IMR-90 (cell line): ENCODE measurements at places on chromosomes 11 and 22. TPM values are rescaled to one million over a fixed set of nuclear protein-coding genes. Genes with fewer than 3 reads are reported as not detected.

The CREBZF gene
- total RNA-seq = 12.5 and 24.4 TPM in 2 replicates

The TYR gene
- total RNA-seq = not detected in 2 replicates

The MPEG1 gene
- not detected in 2 replicates for total RNA-seq

The INPP5J gene
- total RNA-seq = 0.28 and 0.36 TPM in 2 replicates

DNA sequence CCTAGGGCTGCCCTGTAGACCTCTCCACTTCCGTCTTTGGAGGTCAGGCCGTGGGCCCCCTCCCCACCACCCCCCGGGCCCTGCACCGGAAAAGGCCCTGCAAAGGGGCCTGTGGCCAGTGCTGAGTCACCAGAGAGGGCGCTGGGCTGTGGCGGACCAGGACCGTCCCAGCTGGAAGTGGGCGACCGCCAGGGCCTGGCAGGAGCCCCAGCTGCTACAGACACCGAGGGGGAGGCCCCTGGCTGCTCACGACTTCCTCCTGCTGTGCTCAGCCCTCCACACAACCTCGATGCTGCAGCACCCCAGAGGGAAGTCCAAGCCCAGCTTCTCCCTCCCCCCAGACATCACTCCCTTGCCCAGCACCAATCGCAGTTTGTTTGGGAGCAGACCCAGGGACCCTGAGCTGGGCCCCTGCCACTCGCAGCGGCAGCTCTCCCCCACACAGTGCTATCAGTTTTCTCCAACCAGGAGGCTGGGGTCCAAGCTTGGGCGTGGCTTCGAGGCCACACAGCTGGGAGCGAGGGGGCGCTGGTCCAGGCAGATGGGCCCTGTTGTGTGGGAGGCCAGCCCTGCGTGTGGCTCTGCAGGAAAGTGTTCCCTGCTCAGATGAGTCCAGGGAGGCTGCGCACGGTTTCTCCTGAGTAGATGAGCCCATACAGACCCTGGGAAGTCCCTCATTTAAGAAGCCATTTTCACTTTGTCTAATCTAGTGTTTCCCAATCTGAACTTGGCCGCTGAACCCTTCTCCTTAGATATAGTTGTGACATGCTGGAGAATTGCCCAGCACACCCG is 5.6 kb upstream of the SH3BP1 start:
- H3K4me3 ChIP-seq = no peak overlapping the region
- H3K4me1 ChIP-seq = peaks cover 37% of the 10 kb centered on the region
- H3K36me3 ChIP-seq = peaks cover 23% of the 10 kb centered on the region; the same call in 1 of the 2 replicates

- no peak overlapping the region for H3K27ac ChIP-seq
- H3K27me3 ChIP-seq = peaks cover 32% of the 10 kb centered on the region
- peaks cover 21% of the 10 kb centered on the region; the same call in 1 of the 2 replicates for H3K36me3 ChIP-seq
Observed at GRCh38 chr11:65781152-65781961, 581 bp upstream of the AP5B1 start.

The SUSD2 gene
- 0.18 and 0.28 TPM in 2 replicates for total RNA-seq

GRCh38 chr22:46827781-46828180 is 65.3 kb downstream of the TBC1D22A start:
- no peak overlapping the region for H3K4me3 ChIP-seq
- H3K27ac ChIP-seq = no peak overlapping the region
- H3K4me1 ChIP-seq = peaks cover 26% of the 10 kb centered on the region
- no peaks in the 10 kb centered on the region for H3K27me3 ChIP-seq
- H3K36me3 ChIP-seq = peaks cover 2% of the 10 kb centered on the region; the same call in 1 of the 2 replicates

The KCNK4 gene
- not detected in 2 replicates for total RNA-seq

DNA sequence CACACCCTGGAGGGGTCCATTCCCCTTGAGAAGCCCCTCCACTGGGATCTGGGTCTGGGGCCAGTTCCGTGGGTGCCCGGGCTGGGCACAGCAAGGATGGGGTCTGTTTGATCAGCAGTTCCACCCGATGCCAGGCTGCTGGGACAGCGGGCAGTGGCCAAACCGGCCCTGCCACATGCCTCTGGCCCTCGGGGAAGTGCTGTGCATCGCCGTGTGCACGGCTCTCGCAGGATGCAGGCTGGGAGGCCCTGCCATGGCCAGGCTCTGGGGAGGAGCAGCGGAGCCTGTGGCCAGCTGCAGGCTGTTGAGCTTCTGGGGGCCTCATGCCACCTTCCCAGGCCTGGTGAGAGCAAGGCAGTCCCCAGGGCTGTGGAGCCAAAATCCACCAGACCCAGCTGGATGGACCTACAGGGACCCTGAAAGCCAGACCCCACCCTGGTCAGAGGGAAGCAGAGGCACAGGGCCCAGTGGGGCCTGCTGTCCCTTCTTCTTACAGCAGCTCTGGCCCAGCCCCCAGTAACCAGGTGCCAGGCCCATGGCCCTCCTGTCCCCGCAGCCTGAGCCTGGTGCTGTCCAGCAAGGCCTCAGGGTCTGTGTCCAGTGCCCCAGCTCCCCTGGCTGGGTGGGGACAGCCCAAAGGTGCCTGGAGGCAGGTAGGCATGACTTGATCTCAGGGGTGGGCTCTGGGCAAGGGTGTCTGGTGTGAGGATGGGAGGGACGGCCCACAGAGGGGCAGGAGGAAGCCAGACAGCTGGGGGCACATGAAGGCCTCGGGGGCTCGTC is 57.3 kb downstream of the WNT7B start:
- H3K4me3 ChIP-seq = no peak overlapping the region
- no peak for DNase-seq
- no peaks in the 10 kb centered on the region for H3K36me3 ChIP-seq
- peaks cover 36% of the 10 kb centered on the region for H3K27me3 ChIP-seq

The RFPL2 gene
- total RNA-seq = not detected in 2 replicates
